ENCODE measurements at places on chromosomes 16 and 17.

- no peak for DNase-seq
Measured at GRCh38 chr16:74795104-74795503, 20.5 kb upstream of the FA2H start.

DNA sequence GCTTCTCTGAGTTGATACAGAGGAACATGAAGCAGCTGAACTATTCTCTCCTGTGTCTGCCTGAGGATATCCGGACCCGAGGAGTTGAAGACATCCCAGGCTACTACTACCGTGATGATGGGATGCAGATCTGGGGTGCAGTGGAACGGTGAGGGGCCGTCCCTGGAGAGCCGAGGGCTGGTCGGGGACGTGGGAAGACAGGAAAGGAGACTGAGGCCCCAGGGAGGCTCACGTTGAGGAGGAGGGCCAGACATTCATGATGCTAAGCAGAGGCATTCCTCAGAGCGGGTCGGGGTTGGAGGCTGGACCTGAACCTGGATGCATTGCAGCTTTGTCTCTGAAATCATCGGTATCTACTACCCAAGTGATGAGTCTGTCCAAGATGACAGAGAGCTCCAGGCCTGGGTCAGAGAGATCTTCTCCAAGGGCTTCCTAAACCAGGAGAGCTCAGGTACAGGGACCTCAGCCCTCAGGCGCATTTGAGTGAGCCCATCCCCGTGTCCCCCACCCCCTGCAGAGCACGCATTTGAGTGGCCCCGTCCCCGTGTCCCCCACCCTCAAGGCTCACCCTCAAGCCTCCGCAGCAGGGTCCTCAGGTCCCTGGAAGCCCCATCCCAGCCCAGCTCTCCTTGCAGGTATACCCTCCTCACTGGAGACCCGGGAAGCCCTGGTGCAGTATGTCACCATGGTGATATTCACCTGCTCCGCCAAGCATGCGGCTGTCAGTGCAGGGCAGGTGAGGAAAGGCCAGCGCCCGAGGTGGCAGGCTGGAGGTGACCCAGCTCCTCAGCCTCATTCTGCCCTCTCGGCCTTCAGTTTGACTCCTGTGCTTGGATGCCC, 8.3 kb downstream of the ALOX15B start:
- DNase-seq, result no peak

DNA sequence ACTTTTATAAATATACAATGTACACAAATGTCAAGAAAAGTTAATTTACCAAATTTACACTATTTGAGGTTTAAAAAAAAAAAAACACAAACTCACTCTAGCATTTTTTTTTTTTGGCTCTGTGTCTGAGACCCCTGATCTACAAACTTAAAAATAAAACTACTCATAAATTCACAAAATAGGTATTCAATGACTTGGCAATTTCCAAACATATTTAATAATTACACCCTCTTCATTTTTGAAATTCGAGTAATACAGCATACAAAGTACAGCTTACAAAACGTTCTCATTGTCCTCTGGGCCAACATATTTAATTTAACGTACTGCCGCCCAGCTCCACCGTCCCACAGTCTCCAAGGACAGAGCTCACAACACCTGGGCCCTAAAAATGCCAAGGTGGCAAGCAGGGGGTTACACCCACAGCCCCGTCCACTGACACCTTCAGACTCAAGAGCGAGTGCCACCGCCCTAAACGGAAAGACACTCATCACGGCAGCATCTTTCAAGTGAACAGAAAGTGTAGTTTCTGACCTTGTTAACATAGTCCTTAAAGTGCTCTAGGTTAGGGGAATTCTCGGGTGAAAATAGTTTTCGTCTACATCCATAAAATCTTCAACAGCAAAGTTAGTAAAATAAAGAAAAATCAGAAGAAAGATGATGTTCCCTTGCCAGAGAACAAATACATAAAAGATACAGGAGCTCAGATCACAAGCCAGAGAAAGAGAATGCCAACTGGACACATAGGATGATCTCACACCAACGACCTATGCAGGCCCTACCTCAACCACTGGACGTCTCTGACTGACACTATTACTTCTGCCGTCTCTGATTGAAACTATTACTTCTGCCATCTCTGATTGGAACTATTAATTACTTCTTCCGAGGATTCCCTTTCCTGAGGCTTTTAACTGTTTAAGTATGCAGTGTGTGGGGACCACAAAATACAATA, 4.2 kb downstream of the ADCY9 start:
- DNase-seq, result no peak

GRCh38 chr16:12917653-12918052, 16.3 kb downstream of the SHISA9 start:
- DNase-seq, result no peak

DNA sequence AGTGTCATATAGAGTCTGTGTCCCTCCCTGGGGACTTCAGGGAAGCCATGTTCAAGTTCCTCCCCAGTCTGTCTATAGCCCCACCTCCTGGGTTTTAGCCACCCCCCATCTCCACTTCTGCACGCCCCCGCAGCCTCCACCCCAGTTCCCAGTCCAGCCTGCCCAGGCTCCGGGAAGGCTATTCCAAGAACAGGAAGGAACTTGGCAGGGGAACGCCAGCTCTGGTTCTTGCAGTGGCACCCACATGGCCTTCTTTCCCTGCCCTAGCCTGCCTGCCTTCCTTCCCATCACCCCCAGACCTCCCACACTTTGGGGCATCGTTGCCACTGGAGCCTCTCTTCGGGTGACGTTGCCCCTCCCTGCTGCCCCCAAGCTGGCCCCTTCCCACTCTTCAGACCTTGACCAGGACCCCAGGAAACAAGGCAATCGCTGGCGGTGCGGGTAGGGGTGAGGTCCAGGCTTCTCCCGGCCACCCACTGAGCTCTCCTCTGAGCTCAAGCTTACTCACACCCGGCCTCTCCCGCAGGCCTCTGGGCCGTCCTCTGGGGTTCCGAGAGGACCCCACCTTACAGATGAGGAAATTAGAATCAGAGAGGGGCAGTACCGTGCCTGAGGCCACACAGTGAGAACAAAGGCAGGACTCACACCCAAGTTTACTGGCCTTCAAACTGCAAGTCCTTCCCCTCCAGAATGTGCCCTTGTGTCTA, 9.2 kb upstream of the CES4A start:
- DNase-seq, result no peak

GRCh38 chr17:77875881-77876509, 82.5 kb upstream of the TNRC6C start:
- DNase-seq, result no peak

DNA sequence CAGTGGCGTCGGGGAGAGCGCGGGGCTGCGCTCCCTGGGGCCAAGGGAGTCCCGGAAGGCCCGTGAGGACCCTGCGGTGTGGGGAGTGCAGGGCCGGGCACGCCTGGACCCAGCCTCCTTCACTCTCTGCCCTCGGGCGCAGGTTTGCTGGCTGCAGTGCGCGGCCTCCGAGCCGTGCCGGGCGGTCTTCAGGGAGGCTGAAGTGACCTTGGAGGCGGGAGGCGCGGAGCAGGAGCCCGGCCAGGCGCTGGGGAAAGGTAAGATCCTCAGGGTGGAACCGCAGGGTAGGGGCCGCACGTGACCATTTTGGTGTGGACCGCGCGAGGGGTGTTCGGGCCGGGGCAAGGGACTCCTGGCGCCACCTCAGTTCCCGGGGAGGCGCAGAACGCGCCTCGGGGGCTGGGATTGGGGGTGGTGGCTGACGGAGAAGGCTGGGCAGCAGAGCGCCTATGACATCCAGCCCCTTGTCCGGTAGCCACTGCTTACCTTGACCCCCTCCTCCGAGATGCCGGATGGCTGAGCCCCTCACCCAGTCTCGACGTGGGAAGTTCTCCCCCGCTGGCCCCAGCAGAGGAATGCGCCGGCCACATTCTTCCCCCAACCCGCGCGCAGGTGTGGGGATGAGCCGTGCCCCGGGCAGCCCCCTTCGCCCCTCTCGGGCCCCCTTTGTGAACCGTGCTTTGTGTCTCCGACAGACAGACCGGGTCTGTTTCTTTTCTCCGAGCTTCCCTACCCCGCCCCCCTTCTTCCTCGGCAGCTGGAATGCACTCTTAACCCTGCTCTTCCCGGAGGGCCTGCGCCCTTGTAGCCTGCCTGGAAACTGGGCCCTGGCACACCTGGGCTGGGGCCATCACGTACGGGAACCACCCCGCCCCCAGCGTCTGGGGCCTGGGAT, 631 bp downstream of the CDH3 start:
- DNase-seq, result no peak

DNA sequence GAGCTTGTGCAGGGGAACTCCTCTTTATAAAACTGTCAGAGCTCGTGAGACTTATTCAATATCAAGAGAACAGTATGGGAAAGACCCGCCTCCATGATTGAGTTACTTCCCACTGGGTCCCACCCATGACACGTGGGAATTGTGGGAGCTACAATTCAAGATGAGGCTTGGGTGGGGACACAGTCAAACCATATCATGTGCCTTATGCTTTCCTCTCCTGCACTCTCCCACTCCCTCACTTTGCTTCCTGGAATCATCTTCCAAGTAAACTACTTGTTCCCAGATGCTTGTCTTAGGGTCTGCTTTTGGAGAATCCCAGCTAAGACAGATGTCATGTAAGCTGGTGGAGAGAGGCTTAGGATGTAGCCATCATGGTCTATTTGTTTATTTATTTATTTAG, 271.2 kb downstream of the HAPSTR1 start:
- no peak for DNase-seq

DNA sequence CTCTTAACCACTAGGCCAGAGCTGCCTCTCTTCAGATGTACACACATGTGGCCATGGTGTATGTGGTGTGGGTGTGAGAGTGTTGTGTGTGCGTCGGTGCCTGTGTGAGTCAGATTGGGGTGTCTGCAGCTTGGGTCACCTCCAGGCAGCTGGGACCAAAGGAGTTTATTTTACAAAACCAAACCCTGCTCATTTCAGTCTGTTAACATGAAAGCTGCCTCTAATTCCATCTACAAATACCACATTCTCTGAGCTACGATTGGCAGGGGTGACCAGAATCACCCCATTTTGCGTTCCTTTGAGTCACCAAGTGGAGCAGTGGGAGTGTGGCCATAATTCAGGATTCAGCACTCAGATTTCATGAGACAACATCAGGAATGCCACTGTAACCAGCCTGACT, 105.3 kb downstream of the IRX5 start:
- no peak for DNase-seq

DNA sequence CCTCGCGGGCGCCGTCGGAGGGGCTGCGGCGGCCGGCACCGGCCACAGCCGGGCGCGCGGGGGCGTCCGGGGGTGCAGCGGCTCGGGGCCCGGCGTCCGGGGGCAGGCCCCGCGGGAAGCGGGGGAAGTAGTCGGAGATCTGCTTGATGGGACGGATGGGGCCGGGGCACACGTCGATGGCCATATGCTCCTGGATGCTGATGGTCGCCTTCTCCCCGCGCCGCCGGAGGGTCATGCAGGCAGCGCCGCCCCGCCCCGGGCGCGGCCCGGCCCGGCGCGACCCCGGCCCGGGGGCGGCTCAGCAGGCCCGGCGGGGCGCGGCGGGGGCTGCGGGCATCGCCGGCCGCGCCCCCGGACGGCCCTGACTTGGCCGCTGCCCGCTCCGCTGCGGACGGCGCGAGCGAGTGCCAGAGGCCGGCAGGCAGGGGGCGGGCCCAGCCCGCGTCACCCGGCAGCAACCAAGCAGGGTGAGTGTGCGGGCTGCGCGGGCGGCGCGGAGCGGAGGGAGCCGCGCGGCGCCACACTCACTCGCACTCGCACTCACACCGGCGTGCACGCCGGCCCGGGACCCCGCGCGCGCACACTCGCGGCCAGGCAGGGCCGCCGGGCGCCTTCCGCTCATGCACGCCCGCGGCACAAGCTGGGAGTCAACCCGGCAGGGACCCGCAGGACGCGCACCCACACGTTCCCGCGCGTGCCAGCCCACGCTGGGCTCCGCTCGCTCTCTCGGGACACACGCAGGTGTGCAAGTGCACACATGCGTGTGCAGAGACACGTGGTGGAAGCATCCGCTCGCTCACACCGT, at the start of gene DOC2B:
DOC2B (minus strand) TSS at position 406 of the 805 bp plus-strand sequence; CDS start at position 235, 171 bp downstream.
- no peak for DNase-seq

- DNase-seq, result no peak
Measured at GRCh38 chr17:39177256-39177655, 11.3 kb upstream of the ARL5C start.

GRCh38 chr17:68178831-68179230, 69.0 kb upstream of the AMZ2 start:
- DNase-seq, result no peak

DNA sequence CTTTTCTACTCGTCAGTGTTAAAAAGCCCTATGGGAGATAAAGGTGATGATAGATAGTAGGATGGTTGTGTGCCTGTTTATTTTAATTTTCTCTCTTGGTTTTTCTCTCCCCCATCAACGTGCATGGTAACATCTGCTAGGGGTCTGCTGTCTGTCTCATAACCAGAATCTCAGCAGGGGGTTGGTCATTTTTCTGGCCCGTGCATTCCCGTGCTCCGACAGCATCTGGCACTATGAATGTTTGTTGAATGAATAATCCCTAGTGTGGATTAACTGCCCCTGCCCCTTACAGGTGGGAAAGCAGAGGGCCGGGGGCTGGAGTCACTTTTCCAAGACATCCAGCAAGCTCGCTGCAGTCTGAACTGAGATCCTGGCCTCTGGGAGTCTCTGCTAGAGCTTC, 6.3 kb downstream of the CA5A start:
- no peak for DNase-seq
